ENCODE measurements at places on chromosomes 6 and 20.

DNA sequence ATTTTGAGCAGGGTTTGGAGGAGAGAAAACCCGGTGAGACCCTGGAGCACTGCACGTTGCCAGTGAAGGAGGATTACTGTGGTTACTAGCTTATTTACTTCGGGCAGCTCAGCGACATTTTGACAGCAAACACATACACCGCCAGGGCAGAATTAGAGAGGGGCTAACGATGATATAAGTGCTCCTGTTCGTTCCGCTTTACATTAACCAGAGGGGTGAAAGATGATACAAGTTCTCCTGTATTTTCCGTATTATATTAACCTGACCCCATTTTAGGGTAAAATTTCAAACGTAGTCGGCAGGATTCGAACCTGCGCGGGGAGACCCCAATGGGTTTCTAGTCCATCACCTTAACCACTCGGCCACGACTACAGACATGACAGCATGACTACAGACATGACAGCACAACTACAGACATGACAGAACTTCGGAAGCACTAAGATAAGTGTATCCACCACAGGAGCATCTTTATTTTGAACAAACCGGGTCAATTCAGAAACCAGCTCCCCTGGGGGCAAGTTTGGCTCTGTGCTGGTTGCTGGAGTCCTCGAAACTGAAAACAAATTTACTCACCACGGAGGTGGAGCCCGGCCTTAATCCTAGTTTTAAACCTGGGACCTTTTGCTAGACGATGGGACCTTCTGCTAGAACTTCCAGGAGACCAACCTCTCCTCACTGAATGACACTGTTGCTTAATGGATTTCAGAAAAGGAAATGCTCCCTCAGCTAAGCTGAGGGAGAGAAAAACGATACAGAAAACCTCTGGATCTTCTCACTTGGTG is 80.4 kb upstream of the ZNF184 start:
- DNase-seq: no peak

- DNase-seq: no peak
Observed at GRCh38 chr6:123091091-123091895, 95.3 kb downstream of the CLVS2 start.

DNA sequence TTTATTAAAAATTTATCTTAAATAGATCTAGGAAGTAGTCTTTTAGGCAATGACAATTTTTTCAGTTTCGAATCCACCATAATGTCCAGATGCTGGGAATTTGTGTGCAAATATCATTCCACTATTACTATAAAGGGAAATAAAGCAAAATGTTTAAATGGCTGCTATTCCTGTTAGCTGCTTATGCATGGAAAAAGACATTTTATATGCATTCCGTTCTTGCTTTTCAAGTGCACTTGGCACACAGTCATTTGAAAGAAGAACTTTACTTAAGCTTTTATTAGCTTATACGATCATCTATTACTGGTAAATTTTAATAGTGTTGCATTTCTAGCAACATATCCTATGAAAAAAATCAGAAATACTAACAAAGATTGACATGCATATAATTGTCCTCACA is 42.0 kb downstream of the PRL start:
- DNase-seq: no peak

GRCh38 chr20:57559289-57559634 is 1.6 kb upstream of the PCK1 start:
- no peak for DNase-seq

DNA sequence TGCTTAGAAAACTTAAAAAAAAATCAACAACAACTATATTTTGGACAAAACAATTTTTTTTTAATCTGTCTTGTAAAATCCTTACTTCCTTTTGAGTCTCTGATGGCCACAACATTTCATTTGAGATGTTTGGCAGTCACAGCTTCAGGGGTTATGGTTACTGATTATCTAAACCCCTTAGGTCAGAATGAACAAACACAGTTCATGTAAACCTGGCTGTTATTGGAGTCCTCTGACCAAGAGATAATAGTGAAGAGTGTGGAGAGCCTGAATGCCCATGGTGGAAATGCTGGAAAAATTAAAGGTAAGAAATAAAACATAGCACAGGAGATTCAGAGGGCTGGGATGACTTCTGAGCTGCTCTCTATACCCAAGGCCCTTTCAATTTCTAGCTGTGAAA is 38.2 kb downstream of the TMX4 start:
- no peak for DNase-seq

GRCh38 chr6:53287336-53288225 is 61.2 kb downstream of the ELOVL5 start:
- DNase-seq: peak; percentile 64

GRCh38 chr20:25008388-25009217 is 16.1 kb upstream of the APMAP start:
- no peak for DNase-seq

GRCh38 chr20:57104651-57105204 is 161.7 kb downstream of the BMP7 start:
- DNase-seq: no peak

DNA sequence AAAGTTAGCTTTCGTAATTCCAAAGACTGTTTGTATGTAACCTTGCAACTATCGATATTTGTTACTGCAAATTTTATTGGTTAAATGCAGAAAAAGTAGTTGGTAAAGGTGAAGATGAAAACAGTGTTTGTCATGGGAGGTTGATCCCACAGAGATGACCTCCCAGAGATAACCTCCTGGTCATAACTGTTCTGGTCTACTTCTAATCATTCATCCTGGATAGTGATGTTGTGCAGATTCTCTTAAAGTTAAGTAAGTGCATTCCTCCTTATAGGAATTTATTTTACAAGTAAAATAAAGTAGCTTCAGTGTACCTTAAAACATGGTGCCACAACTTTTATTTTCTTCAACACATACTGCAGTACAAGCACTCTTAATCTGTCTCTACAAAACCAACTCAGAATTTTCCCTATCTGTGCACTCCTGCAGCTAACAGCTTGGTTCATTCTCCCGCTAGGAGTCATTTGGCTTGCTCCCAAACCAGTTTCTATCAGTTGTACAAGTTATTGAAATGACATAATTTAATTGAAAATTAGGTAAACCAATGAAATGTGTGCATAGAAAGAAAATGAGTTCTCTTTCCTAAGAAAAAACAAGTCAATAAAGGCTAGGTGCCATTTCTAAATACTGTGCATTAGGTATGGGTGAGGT is 19.2 kb downstream of the METTL24 start:
- no peak for DNase-seq

- no peak for DNase-seq
Observed at GRCh38 chr6:162290846-162291465, 436.6 kb downstream of the PRKN start.

DNA sequence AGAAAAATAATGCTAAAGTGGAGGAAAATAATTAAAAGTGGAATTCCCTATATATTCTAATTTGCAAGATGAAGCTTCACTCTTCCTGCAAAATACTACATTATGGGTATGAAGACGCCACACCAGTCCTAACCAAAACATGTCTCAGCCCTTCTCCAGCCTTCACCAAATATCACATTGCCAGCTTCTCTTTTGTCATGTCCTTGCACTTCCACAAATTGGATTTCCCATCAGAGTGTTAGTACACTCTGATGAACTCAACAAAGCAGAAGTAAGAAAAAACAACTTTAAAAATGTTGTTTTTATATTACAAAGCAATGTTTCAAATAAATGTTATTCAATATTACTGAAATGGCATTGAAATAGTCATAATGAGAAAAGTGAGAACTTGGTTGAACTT is 62.4 kb upstream of the RNF146 start:
- no peak for DNase-seq

- no peak for DNase-seq
Observed at GRCh38 chr20:31751126-31751525, 12.0 kb downstream of the TPX2 start.

DNA sequence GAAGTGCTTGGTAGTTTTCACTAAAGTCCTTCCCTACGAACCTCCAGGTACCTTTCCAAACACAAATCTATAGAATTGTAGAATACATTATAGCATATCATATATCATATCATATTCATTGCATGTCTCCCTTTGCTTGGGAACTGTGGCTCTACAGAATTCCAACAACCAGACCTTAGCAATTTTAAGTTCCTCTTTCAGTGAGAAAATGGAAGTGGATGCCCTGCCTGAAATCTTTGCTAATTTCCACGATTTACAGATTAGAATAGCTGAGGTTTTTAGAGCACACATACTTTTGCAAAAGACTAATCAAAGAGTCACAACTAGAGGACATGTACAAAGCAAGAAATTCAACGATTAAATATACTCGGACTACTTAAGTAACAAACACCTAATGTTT is 78.6 kb downstream of the TNFRSF21 start:
- no peak for DNase-seq

DNA sequence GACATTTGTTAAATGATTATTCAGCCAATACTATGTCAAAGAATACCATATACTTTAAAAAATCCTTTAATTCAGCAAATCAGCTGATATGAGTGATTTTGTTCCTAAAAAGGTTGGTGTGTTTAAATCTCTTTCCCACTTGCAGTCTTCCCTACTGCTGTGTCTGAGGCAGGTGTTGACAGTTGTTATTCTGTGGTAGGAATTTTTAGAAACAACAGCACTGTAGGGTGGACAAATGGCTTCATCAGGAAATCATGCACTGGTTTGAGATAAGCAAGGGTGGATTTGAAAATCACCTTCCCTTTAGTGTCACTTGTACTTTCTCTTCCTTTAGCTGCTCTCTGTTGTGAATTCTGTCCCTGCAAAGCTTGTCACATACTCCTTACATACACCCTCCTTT is 213.7 kb upstream of the SGK1 start:
- no peak for DNase-seq

- no peak for DNase-seq
Observed at GRCh38 chr6:143948208-143948607, 59.9 kb downstream of the PLAGL1 start.

- DNase-seq: no peak
Observed at GRCh38 chr6:109450801-109451200, 4.8 kb downstream of the MICAL1 start.

- DNase-seq: peak; percentile 45
Observed at GRCh38 chr20:49768204-49769047, 44.2 kb upstream of the SLC9A8 start.

GRCh38 chr6:147209762-147210449 is 5.7 kb downstream of the STXBP5 start:
- no peak for DNase-seq

Measured in testis (tissue), 5 donors.